Stimulated activated CD4-positive, alpha-beta T cell treated with anti-CD3 and anti-CD28 coated beads, TNF-alpha, amount 100 ng/mL, for 48 hours (primary cell): ENCODE measurements at places on chromosomes 6 and 20.

DNA sequence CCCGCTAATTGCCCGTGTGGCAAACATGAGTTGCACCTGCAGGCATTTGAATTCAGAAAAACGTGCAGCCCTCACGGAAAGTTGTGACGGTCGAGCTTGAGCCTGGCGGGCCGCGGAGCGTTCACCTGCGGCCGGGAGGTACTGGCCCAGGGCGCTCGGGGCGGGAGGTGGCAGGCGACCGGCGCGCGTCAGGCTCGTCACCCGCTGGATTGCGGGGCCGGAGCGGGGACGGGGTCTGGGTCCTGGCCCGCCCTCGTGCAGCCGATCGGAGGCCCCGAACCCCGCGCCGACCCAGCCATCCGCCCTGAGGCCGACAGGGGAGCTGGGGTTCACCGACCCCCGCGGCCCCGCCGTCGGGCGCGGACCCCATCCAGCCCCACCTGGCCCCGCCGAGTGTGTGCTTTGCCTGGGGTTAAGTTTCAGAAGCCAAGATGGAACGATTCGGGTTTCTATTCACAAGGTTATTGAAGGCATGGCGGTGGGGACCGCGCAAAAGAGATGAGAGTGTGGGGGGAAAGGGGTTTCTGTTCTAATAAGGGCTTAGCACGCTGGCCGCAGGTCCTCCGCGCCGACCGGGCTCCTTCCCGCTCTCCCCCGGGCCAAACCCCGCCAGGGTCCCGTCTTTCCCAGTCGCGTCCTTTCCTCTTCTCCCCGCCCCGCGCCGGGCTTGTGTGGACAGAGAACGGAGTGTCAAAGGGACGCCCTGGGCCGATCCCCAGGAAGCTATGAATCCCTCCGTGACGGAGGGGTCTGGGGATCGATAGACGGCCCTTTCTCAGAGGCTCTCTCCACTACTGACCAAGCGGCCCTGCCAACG, 1.6 kb upstream of the HEY2 start:
- no peak for DNase-seq

GRCh38 chr6:52552278-52552643, 24.6 kb downstream of the TRAM2 start:
- DNase-seq = no peak

DNA sequence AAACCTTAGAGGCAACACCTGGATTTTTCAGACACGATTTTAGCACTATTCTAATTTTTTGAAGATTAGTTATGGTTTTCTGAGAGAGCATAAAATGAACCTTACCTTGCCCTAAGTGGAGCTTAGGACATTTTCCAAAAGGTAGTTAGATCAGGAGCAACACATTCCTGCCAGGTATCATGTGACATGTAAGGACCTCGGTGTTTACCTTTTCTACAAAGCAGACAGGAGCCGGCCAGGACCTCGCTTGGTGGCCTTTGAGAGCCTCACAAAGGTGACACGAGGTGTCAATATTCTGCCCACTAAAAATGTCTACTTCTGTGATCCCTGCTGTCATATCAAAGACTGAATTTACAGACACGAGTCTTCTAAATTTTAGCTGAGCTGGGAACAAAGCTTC, 174.9 kb downstream of the SMOC2 start:
- DNase-seq = no peak

DNA sequence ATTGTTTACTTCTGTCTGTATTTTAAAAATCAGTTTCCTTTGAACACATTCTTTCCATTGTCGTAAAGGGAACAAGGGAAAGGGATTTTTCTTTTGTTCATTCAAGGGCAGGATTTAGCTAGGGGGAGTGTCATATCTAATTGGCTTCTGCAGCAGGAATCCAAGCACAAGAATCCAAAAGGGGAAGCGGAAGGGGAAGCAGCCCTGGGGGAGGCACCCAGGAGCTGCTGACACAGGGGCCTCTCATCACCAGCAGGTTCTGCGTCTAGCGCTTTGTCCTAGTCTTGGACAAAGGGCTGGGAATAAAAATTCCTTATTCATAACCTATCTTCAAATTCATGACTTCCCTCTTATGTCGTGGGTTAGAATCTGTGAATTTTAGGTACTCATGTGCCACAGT, 13.7 kb downstream of the RIPK1 start:
- DNase-seq = no peak

DNA sequence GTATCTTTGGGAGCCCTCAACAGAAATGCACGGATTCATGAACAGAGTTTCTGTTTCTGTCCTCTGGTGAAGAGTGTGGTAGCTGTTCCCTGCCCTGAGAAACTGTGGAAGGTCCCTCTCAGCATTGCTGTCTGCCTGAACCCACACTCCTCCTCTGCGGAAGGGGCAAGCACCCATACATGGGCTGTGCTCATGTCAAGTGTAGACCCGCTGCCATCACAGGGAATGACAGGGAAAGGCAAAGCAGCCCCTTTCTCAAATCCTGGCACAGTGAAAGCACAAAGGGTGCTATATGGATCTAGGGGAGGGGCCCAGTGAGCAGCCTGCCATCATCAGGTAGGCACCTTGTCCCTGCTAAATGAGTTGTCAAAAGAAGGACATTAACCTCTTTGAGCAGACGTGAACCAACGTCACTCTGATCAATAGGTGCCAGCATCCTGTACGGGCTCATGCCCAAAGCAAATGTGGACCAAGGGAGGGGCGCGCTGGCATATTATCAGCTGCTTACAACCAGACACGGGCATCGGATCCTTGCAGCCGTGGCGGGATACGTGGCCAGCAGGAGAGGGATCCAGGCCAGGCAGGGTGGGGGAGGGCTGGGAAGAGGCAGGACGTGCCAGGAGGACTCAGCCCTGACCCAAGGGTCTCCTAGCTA, 231.2 kb upstream of the PMEPA1 start:
- no peak for DNase-seq

DNA sequence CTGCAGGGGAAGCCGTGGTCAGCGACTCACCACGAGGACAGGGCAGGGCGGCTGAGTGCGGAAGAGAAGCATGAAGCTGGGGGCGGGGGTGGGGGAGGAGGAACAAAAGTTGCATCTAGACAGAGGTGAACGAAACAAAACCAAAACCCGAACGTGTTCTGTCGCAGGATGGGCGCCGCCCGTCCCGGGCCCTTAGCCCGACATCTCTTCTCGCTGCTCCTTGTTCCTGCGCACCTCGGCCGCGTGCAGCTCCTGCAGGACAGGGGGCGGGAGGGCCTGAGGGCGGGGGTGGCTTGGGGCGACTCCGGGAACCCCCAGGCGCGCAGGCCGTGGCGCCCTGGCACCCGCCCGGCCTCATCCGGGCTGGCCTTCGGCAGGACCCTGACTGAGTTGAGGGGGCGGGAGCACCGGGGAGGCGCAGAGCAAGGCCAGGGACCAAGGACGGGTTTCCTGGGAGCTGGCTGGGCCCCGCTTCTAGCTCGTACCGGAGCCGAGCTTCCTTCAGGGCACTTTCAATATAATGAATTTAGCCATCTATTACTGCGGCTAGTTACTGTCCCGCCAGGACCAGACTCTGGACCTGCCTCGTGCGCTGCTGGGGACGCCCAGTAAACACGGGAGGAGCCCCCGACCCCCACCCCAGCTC, 12.0 kb downstream of the STMN3 start:
- no peak for DNase-seq
